ENCODE measurements at places on chromosomes 7 and 10.

- DNase-seq = peak; percentile 53
Measured at GRCh38 chr7:51255536-51256208, 60.9 kb downstream of the COBL start.

DNA sequence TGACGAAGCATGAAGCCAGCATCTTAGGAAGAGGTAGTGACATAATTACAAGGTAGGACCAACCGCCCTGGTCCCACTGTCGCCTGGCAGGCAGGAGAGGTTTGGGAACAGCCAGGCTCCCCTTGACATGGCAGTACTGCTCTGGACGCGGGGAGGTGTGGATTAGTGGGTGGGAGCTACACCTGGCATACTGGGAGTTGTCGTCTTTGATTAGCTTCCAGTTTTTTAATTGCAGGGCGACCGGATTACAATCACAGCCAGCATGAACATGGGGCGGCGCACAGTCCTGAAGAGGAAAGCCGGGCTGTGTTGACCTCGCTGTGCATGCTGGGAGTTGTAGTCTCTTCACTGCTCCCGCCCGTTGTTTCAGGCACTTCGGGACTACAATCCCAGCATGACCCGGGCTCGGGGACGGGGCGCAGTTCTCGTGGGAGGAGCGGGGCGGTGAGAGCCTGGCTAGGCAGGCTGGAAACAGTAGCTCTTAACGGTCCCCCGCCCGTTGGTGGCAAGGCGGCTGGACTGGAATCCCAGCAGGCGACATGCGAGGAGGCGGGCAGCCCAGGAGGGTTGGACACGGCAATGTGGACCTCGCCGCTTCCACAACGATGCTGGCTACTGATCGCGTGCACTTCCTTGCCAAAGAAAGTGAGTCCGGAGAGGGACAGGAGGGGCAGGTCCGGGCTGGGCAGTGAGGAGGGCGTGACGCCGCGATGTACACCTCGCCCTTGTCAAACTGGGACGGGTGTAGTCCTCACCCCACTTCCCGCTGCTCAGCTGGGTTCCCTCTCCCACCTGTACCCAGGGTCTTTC, 98.0 kb upstream of the ZNF722 start:
- DNase-seq = peak; percentile 97

GRCh38 chr10:126058104-126058503, 161.7 kb downstream of the FANK1 start:
- no peak for DNase-seq

DNA sequence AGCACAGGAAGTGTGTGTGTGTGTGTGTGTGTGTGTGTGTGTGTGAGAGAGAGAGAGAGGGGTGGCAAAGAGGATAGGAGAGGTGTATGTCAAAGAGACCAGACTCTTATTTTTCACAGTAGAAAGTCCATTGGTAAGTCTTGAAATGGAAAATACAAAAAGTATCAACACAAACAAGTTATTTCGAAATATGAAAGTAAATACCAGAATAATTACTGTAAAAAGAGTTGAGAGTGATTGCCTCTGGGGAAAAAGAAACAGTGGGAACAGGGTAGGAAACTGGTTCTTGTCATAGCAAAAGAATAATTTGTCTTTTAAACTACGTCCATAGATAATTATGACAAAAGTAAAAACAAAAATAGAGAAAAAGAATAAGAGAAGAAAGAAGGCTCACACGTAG, 29.0 kb upstream of the EIF5AL1 start:
- no peak for DNase-seq

GRCh38 chr10:73517166-73517888, 21.5 kb upstream of the PPP3CB start:
- no peak for DNase-seq

DNA sequence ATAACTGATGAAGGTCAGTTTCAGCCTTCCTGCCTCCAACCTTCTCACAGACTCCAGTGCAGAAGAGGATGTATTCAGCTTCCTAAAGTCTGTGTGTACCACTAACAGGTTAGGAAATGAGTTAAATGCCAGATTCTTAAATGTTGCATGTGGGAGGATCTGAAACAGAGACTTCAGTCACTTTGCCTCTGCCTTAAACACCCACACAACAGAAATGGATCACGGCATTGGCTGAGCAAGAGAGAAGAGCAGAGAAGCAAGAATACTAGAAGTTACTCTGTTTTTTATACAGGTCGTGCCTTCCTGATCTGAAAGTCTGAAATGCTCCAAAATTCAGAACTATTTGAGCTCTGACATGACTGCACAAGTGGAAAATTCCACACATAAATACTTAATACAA, 98.9 kb upstream of the ARHGAP21 start:
- DNase-seq = no peak

- no peak for DNase-seq
Measured at GRCh38 chr7:22885797-22886261, 63.2 kb upstream of the TOMM7 start.

DNA sequence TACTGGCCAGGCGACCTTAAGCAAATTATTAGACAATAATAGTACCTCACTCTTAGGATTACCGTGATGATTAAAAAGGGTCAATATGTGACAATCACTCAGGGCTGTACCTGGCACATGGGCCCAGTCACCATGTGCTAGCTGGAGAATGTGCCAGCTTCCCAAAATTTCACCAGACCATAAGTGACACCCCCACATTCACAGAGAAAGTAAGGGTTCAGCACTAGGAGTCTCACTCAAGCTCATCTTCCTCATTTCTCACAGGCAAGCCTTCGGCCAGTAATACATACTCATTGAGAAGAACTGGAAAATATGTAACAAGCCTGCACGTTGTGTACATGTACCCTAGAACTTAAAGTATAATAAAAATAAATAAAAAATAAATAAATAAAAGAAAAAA, 22.4 kb upstream of the C10orf71 start:
- DNase-seq = no peak

GRCh38 chr7:294440-295154, 4.6 kb downstream of the FOXL3 start:
- no peak for DNase-seq

- no peak for DNase-seq
Measured at GRCh38 chr7:12584930-12585329, 14.4 kb downstream of the SCIN start.

DNA sequence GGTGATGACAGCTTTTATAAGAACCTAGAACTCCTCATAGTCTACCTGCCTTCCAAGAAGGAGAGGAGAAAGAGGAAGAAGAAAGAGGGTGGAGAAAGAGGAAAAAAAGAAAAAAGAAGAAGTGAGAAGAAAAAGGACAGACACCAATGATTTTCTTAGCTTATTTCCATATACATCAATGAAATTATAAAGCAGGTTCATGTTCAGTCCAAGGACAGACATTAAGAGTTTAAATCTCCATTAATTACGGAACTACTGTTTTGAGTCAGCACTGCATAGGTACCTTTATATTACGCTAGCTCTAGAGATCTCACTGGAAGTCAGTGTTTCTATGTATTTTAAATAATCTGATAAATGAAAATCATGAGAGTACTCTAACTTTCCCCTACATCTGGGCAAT, 309.0 kb upstream of the HGF start:
- no peak for DNase-seq

GRCh38 chr10:527416-527815, 162.1 kb downstream of the DIP2C start:
- DNase-seq = no peak

- DNase-seq = no peak
Measured at GRCh38 chr10:35892526-35892925, 250.4 kb upstream of the FZD8 start.

GRCh38 chr7:43953071-43953470, 26.8 kb downstream of the UBE2D4 start:
- no peak for DNase-seq

DNA sequence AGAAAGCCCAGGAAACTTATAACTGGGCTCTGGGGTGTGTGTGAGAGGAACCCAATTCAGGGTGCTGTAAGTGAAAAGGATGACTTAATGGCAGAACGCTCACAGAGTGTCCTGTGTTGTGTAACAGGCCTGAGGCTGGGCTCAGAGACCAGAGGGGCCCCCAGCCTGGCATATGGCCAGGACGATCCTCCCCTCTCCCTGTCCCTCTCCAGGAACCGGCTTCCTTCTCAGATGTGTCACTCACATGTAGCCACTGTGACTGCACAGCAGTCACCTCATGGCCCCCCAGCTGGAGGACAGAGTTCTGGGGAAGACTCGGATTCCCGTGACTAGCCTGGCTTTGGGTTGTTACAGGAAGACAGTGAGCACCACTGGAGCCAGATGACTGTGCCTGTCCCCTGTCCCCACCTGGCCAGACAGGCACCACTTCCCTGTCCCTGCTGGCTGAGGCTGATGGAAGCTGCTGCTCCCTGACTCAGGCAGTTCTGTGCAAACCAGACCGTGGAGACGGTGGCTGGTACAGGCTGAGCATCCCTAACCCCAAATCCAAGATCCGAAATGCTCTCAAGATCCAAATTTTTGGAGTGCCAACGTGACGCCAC, 220.5 kb downstream of the MLLT10 start:
- no peak for DNase-seq

- peak; percentile 70 for DNase-seq
Measured at GRCh38 chr7:73828107-73828803, 2.5 kb upstream of the CLDN4 start.

DNA sequence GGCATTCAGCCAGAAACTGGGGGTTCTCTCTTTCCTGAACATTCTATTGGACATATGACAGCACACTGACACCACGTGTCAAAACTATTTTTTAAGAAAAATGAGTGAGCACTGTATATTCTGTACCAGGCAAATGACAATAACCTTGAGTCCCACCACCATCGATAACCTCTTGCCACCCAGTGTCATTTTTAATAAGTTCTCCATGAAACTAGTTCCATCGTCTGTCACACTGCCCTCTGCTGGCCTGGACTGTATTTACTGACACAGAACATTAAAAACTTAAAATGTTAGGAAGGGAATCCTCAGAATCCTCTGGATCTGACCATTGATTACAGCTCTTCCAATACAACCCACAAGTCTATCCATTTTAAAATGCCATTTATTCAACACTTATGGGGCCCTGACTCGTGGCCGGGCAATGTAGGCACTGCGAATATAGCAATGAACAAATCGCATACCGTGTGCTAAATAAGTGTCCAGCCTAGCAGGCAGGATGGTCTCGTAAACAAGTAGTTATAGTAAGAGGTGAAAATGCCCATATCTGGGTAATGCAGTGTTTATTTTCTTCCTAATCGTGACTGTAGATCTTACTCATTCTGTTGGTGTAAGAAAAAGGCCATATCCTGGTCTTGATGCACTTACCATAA, 35.9 kb upstream of the CACNB2 start:
- DNase-seq = peak; percentile 57

- no peak for DNase-seq
Measured at GRCh38 chr7:105587909-105588635, 6.8 kb upstream of the EFCAB10 start.

- no peak for DNase-seq
Measured at GRCh38 chr10:43225004-43225786, 41.7 kb downstream of the RASGEF1A start.

GRCh38 chr10:15439341-15439842, 68.3 kb upstream of the FAM171A1 start:
- DNase-seq = peak; percentile 86

DNA sequence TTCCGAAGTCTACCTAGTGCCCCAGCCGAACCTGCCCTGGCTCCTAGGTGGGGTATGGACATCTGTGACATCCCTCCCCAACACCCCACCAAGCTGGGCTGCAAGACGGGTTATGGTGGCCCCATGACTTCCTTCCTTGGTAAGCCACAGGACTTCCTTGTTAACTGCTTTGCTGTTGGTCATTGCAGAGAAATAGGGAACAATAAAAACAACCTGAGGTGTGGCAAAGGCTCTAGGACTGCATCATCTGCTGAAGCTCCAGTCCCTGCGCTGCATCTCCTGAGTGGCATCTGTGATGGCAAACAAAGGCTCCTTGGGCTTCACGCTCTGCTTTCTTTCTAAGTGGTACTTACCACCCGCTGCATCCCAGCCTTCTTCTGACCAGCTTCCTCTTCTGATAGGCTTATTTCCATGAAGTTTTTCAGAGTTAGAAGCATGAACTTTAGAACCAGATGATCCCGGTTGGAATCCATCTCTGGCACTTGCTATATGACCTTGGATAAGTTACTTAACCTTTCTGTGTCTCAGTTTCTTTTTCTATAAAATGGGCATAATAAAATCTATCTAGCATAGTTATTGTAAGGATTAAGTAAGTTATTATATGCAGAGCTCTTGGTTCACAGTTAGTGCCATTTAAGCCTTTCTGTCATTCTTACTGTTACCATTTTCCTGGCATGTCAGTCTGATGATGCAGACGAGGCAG, 216.8 kb downstream of the RPS24 start:
- DNase-seq = no peak

DNA sequence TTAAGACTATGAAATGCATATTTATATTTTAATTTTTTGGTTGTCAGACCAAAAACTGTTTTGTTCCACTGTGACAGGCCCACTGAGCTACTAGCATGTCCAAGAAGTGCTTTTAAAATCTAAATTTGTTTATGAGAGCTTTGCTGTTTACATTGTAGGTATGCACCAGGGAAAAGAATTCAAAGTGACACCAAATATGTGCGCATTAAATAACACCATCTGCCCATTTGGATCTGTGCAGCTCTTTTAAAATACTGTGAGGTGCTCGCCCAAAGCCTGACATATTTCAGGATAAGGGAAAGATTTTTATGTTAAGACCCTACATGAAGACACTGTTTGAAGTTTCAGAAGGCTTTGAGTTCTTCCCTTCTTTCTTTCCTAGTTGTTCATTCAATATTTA, 162.9 kb downstream of the ST7 start:
- DNase-seq = peak; percentile 90

- no peak for DNase-seq
Measured at GRCh38 chr10:106576534-106576933, 588.0 kb downstream of the SORCS1 start.

GRCh38 chr10:124719213-124719851, 24.8 kb downstream of the FAM53B start:
- DNase-seq = peak; percentile 79

GRCh38 chr10:51462076-51462779, 237.2 kb downstream of the CSTF2T start:
- DNase-seq = no peak

DNA sequence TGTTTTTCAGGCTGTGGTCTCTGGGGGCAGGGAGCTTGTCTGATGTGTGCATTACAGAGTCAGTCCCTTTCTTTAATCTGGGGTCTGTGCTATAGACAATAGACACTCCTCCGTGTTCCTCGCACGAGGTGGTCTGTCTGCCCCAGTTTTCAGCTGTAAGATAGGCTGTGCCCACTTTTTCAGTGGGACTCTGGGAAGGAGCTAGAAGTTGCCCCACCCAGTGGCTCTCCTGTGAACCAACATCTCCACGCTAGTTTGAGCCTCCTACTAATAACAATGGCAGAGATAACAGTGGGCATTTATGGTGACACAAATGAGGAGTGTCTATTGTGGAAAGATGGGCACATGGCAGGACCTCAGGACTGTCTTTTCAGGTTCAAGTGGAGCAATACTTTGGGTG, 44.0 kb downstream of the ADRB1 start:
- DNase-seq = no peak

- no peak for DNase-seq
Measured at GRCh38 chr10:132507409-132507955, 30.1 kb upstream of the INPP5A start.

GRCh38 chr10:94308866-94309265, 53.9 kb downstream of the NOC3L start:
- DNase-seq = no peak
